ENCODE measurements at places on chromosomes 1 and 21.

DNA sequence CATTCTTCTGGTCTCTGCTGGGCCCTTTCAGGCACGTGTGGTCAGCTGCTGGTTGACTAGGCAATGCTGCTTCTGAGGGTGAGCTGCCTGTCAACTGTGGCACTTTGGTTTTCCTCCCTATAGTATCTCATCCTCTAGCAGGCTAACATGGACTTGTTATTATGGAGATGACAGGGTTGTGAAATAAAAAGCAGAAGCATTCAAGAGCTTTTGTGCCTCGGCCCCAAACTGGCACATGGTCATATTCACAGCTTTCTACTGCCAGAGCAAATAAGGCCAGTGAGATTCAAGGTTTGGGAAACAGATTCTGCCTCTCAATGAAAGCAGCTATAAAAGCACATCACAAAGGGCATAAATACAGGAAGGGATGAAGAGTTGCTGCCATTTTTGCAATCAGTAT lies 1.6 kb upstream of the ZNF124 start:
- no peak for DNase-seq

- no peak for DNase-seq
Measured at GRCh38 chr1:175498002-175498401, 245.4 kb downstream of the TNR start.

DNA sequence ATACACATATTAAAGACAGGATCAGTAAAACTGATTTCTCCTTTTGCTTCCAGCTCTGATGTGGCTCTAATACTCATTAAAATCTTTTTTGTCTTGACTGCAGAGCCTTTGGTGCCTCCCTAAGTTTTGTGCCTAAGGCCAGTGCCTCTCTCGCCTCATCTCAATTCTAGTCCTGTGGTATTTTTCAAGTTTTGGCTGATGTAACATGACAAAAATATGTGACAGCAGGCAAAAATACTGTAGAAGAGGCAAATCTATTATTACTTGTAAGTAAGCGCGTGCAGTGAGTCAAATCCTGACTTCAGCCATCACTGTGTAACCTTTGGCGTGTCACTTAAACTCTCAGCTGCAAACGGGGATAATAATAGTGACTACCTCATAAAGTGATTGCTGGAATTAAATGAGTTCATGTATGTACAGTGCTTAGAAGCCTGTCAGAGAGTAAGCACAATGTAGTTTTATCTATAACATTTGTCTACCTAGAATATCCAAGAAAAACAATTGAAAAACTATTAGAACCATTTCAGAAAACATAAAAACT lies 74.0 kb downstream of the MAB21L3 start:
- no peak for DNase-seq

GRCh38 chr1:70044832-70045231 lies 160.5 kb downstream of the LRRC40 start:
- no peak for DNase-seq

GRCh38 chr1:53087332-53088285 lies 25.6 kb downstream of the PODN start:
- no peak for DNase-seq

GRCh38 chr1:236654957-236655356 lies 31.3 kb upstream of the ACTN2 start:
- no peak for DNase-seq

GRCh38 chr1:64696879-64697278 lies 48.0 kb upstream of the RAVER2 start:
- no peak for DNase-seq

DNA sequence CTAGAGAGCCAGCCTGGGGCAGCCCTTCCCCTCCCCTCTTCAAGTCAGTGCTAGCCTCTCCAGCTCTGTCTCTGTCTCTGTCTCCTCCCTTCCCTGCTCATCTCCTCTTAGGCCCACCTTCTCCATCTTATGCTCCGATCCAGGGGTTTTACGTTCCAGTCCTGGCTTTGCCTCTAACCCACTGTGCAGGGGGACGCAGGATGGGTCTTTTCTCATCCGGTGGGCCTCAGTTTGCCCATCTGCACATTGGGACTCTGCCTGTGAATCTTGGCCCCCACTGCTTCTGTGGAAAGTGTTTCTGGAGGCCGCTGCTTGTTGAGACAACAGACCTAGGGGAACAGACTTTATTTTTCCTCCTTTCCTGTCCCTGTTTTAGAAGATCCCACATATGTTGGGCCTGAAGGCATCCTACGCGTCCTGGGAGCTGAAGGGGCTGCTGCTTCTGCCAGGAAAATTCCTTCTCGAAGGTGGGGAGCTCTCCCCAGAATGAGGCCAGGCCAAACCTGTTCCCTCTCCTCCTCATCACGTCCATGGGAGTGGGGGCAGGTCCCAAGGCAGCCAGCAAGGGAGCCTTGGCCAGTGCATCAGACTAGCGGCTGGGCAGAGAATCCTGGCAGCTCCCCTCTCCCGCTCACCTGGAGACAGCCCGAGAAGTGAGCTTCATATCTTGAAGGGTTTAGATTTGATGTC lies 99.5 kb upstream of the CSF3R start:
- no peak for DNase-seq

- no peak for DNase-seq
Measured at GRCh38 chr1:50633465-50633864, 210.2 kb upstream of the DMRTA2 start.

GRCh38 chr1:54627196-54627595 lies 3.9 kb upstream of the FAM151A start:
- DNase-seq = no peak
